ENCODE measurements at places on chromosomes 5 and 9.

- no peak for DNase-seq
Observed at GRCh38 chr5:117135851-117136250, 561.2 kb upstream of the SEMA6A start.

DNA sequence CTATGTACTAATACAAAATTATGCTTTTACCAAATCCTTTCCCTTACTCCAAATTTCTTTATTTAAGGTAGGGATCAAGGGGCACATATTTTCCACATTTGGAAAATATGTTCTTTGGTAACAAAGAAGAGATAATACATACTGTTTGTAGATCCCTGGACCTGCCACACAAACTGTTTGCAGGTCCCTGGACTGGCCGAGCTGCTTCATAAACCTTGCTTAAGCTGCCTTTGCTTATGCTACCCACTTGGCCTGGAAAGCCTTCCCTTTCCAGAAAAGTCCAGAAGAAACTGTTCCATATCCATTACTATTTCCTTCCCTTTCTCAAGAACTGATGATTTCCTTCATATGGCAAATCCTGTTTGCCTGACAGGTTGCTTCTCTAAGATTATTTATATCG lies 22.6 kb upstream of the DMXL1 start:
- DNase-seq: no peak

DNA sequence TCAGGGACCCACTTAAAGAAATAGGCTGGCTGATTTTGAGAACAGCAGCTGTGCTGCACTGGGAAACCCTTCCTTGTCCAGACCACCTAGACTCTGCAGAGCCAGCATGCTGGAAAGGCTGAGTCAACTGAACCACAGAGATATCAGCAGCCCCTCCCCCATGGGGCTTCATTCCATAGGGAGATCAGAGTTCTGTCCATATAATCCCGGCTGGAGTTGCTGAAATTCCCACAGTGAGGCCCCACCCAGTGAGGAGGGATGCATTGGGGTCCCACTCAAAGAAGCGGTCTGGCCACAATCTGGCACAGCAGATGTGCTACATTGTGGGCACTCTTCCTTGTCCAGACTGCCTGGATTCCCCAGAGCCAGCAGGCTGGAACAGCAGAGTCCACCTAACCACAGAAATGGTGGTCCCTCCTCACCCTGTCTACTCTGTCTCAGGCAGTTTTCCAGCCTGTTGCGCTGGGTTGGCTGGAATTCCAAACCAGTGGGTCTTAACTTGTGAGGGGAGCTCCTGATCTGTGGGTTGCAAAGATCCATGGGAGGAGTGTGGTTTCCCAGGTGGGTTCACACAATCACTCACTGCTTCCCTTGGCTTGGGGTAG lies 127.1 kb downstream of the RNF180 start:
- DNase-seq: no peak

- DNase-seq: no peak
Observed at GRCh38 chr5:160520609-160521391, 99.1 kb downstream of the PTTG1 start.

GRCh38 chr9:5025416-5025815 lies 40.3 kb downstream of the JAK2 start:
- no peak for DNase-seq

Measured in hypothalamus (tissue), 51 donors.